ENCODE measurements at places on chromosomes 12 and 14.
A peak's percentile ranks its signal among the peaks of the same experiment; 100 is the strongest.

DNA sequence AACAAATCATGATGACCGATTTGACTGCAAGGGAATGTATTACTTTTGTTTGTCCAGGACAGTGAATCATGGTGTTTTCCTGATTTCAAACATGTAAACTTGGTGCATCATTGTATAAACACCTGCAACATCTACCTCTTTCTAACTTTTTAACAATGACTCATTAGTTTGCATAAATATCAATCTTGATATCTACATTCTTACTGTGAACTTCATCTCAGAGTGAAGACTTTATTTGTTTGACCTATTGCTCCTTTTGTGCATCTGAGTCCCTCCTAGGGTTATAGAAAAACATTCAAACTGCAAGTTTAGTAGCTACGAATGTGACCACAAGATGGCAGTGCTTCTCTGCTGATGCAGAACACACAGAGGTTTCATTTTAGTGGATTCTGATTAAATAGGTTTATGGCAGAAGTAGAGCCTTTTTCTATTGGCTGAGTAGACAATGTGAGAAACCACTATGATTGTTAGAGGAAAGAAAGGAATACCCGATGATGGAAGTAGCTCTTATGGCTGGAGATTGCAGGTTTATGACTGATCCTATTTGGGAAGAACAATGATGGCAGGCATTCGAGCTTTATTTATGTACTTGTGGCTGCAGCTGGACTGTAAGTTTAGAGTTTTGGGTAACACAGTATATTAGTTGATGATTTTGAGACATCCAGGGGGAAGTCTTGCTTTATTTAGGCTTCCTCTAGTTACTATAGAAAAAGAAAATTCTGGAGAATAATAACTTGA is 244.2 kb upstream of the OR4E1 start:
- DNase-seq = peak; percentile 37

- peak; percentile 98 for DNase-seq
Observed at GRCh38 chr12:89162589-89163261, 189.6 kb downstream of the DUSP6 start.

DNA sequence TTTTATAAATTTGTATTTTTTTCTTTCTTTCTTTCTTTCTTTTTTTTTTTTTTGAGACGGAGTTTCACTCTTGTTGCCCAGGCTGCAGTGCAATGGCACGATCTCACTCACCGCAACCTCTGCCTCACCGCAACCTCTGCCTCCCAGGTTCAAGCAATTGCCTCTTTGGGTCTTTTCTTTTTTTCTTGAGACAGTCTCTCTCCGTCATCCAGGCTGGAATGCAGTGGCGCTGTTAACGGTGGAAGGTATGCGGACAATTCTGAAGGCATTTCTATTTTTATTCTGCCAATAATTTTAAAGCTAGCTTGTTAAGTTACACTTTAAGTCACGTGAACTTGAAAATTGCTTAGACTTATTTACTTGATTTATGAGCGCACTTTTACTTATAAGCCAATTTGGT is 8.8 kb upstream of the PHC1 start:
- DNase-seq = no peak

- no peak for DNase-seq
Observed at GRCh38 chr12:120748242-120748641, 22.6 kb downstream of the ACADS start.

DNA sequence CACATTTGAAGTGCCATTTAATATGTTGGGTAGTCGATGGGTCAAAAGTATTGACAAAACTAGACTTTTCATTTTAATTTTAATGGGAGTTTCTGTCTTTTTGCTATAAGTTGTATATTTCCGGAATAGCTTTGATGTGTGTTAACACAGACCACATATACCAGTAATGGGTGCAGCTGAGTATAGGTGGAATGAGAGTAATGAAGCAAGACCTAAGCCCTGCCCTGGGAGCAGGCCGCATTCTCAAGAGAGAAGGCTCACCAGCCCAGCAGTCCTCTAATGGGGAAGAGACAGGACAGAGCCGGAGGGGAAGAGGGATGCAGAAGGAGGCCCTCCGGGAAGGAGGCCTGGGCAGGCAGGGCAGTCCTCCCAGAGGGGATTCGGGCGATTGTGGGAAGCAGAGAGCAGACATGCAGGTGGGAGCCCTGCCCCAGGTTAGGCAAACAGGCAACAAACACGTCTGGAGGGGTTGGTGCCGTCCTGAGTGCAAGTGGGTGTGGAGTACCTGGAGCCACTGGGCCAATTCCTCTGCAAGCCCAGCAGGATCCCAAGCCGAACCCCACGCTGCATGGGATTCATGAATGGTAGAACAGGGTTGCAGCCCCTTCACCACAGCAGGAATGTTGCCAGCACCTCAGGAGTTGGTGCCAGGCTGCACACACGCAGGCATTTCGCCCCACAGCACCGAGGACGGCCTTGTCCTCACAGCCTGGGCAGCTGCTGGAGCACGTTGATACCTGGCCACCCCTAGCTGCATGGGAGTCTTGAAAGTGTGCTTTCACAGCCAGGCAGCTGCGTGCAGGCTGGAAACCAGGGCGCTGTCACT is 7.8 kb downstream of the CKB start:
- DNase-seq = no peak
